ENCODE measurements at places on chromosomes 12 and 14.

GRCh38 chr12:19778797-19779196 is 339.5 kb downstream of the AEBP2 start:
- DNase-seq: no peak

GRCh38 chr12:108299516-108299915 is 39.6 kb downstream of the CMKLR1 start:
- no peak for DNase-seq

DNA sequence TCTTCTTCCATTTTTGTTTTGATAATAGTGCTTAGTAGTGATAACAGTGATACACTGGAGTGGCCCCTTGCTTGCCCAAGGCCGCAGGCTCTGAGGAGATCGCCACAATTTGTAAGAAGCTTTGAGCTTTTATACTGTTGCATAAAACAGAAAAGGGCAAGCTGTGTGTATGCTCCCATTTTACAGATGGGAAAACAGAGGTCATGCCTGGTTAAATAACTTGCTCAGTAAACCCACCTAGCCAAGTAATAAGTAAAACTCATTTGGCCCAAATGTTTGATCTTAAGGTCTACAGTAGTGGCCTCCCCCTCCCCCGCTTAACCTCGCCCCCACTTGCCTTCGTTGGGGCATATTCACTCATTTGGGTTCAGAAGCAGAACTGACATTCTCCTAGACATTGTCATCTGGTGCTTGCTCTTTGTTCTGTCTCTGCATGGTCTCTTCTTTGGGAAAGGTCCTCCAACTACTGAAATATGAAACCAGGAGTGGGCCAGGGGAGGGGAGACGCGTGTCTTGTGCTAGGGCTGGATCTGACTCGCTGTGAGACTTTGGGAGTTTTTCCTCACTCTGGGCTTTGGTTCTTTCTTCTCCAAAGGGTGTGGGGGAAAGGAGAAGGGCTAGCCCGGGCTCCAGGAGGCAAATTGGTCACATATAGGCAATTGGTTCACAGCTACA is 88.1 kb downstream of the PAPOLA start:
- DNase-seq: no peak

DNA sequence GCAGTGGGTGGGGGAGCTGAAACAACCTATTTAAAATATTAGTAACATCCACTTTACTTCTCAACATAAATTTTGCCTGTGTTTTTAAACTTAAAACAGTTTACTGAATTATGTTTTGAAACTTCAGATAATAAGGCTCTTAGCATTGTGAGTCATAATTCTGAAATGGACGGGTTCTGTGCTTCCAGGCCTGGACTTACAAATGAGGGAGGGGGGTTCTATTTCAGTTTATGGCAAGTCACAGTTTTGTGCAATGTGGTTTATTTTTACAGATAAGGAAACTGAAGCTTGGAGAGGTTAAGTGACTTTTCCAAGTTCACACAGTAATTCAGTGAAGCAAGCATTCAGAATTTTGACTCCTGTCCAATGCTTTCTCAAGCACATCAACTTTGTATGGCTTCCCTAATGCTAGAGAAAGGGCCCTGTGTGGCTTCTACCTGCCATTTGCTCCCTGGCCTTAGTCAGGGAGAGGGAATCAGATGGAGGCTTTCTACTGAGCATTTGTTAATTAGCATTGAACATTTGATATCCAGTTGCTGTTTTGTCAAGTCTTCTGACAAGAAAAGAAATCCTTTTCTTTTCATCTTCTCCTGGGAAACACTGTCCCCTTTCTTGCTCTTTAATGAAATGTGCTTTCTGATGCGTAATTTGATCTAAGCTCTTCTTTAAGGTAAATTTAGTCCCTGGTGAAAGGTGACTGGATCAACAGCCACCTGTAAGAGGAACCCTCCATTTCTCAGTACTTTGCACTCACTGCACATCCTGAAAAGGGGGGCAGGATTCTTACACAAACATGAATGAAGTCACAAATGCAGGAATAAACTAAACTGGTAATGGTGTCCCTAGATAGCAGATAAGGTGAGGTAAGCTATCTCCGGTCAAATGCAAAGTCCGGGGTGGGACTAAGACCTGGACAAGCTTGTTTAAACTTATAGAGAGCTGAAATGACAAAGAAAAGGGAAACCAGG is 2.5 kb upstream of the SALL2 start:
- no peak for DNase-seq

DNA sequence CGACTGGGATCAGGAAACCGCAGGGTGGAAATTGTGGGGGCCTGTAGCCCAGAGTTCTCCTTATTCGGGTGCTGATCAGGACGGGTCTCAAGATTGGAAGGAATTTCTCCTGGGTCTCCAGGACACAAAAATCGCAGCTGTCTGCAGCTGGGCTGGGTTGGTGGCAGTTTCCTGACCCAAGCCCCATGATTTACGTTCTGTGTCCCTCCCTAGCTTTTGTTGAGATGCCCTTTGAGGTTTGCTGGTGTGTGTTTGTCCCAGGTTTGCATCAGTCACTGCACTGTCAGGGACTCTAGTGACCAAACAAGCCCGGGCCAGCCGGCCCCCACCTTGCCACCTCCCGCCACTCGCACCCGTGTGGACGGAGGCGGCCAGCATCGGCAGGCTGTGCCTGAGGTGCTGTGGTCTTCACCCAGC is 89.5 kb downstream of the FBXL14 start:
- DNase-seq: no peak

- DNase-seq: no peak
Measured at GRCh38 chr12:53536962-53537361, 29.7 kb upstream of the NPFF start.

- no peak for DNase-seq
Measured at GRCh38 chr14:21723431-21724045, 49.9 kb upstream of the OR4E1 start.

GRCh38 chr14:84028080-84028604 is 1501.8 kb upstream of the FLRT2 start:
- DNase-seq: no peak

- no peak for DNase-seq
Measured at GRCh38 chr14:62133776-62134550, 371.7 kb downstream of the SNAPC1 start.

- DNase-seq: peak; percentile 77
Measured at GRCh38 chr14:102776761-102777710, at the start of gene TRAF3. Gene TRAF3 (plus strand): TSS chr14:102777449. CDS start chr14:102870202, 92,753 bp downstream.

GRCh38 chr12:98211909-98212695 is 303.3 kb upstream of the TMPO start:
- no peak for DNase-seq

GRCh38 chr14:80784820-80785219 is 156.7 kb downstream of the CEP128 start:
- DNase-seq: no peak

- no peak for DNase-seq
Measured at GRCh38 chr12:75754698-75755097, 243.3 kb upstream of the KRR1 start.

DNA sequence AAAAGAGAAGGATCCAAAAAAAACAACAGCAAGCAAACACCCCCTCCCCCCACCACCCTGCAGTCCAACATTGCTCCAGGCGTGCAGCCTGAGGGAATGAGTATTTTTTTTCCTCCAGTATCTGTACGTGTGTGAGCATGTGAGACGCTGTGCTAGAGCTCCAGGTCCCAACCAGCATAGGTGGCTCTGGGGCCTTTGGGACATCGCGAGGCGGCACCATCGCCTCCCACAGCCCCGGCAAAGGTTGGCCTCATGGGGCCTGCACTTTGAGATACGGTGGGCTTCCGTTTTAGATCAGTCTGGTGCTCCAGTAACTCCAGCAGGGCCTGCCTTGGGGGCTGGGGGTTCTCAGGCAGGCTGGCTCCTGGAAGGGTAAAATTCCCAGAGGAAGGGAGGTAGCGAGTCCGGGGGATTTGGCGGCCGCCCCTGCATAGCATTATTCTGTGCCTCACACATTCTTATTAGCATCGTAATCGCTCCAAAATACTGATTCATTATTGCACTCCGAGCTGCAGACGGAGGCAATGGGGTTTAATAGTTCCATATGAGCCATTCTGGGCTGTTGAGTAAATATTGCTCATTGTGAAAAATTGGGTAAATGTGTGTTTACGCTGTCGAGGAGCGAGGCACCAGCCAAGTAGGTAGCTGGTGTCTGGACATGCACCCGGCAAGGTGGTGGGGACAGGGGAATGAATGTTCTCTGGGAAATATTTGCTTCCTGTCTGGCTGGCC is 143.1 kb upstream of the MYL2 start:
- no peak for DNase-seq

- DNase-seq: no peak
Measured at GRCh38 chr12:49369411-49370145, 2.3 kb downstream of the SPATS2 start.

GRCh38 chr12:114391088-114391487 is 14.9 kb downstream of the TBX5 start:
- DNase-seq: no peak

DNA sequence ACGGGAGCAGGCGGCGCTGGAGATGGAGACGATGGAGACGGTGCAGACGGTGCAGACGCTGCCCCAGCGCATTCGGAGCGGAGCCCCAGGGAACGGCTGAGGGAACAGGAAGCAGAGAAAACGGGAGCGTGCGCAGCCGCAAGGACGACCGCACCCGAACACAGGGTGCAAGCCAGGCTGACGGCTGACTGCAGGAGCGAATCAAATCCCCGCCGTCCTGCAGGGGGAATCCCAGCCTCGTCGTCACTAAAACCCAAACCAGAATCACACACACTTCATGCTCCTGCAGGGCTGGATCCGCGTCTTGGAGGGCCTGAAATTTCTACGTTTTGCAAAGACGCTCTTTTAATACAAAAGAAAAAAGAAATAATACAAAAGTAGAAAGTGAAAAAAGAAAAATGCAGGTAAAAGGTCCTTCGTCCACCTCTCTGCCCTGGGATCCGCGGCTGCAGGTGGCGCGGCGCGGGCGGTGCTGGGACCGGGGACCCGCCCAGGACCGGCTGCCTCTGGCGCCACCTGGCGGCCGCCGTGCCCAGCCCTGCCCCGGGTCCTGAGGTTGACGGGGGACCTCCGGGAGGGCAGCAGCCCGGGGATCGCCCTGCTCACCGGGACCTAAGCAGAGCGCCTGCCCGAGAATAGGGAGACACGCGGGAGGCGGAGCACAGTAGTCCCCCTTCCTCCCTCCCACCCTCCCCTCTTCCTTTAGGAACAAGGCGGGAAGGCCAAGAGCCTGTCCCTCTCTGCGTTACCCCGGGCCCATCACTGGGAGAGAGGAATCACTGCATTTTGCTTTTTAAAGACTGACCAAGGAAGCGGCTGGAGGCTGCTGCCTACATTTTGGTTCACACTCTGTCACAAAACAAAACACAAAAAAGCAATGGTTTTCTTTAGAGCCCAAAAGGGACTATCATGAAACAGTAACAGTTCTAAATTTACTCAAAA is 20.1 kb downstream of the STX2 start:
- DNase-seq: peak; percentile 73

DNA sequence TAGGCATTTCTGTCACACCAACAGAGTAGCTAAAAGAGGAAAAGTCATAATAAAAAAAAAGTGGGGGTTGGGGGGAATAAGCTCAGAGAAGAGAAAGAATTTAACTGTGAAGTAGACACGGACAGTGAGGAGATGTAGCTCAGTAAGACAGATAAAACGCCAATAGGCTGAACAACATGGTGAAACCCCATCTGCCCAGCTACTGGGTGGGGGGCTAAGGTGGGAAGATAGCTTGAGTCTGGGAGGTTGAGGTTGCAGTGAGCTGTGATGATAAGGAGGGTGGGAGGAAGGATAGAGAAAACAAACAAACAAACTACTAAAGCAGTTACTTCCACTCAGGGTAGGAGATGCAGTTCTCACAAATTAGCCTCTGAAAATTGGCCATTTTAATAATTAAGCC is 25.0 kb downstream of the HECTD4 start:
- DNase-seq: no peak

DNA sequence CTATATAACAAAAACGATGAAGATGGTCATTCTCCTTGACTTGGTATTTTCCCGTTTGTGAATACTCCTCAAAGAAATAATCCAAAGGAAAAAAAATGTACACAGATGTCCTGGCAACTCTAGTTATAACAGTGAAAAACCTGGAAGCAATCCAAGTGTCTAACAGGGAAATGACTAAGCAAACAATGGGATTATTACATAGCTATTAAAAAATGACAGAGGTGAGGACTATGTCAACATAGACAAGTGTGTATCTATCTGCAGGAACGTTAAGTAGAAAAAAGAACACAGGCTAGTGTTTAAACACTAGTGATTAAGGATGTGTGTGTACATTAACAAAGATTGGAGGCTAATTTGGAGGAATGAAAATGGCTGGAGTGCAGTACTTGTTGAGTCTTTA is 5.9 kb upstream of the APOLD1 start:
- DNase-seq: no peak

DNA sequence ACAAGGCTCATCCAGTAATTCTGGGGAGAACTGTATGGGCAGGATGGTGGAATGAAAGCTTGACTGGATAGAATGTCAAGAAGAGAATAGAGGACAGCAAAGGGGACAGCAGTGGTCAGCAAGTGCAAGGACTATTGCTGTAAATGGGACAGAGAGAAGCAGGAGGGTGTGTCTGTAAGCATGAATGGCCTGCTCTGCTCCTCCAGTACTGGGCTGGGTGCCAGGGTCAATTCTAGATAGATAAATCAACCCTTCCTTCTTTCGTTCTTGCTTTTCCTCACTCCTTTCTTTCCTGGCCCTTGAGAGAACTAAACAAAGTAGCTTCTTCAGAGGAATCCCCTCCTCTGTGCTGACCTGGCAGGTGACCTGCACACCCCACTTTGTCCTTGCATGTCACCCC is 1019.2 kb downstream of the BCL11B start:
- no peak for DNase-seq

GRCh38 chr14:59166258-59166657 is 22.2 kb upstream of the DAAM1 start:
- no peak for DNase-seq

DNA sequence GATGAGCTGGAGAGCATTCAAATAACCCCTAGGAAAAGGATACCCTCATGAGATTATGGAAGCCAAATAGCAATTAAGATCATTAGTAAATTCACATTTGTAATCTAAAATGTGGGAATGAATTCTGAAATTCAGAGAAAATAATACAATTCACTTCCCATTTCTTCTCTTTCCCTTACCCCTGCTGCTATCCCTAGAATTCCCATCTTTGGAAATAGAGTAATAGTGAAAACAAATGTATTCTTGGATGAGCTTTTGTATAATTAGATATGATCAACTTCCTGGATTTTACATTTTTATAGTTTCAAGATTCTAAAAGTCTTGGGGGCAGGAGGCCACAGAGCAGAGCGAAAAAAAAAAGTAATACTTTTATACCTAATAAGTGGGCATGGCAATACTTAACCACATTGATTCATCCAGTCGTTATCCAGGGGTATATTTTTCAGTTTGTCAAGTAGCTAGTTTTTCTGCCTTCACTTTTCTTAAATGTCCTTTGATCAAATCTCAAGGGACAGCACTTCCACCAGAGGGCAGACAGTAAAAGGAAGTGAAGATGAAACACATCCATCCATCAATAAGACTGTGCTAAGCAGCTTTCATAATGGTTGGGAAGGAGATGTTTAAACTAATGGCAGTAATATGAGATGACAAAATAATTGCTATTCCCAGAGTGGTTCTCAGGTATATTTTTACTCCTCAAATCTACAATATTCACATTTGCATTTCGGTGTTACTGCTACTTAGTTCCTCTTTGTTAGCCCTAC is 401.3 kb downstream of the DIO2 start:
- DNase-seq: no peak

Measured in stimulated activated CD4-positive, alpha-beta T cell treated with anti-CD3 and anti-CD28 coated beads, TNF-alpha, amount 100 ng/mL, for 24 hours (primary cell).